ENCODE measurements at places on chromosomes 7 and 10.

- DNase-seq: no peak
Observed at GRCh38 chr7:94301024-94301586, 93.6 kb upstream of the COL1A2 start.

DNA sequence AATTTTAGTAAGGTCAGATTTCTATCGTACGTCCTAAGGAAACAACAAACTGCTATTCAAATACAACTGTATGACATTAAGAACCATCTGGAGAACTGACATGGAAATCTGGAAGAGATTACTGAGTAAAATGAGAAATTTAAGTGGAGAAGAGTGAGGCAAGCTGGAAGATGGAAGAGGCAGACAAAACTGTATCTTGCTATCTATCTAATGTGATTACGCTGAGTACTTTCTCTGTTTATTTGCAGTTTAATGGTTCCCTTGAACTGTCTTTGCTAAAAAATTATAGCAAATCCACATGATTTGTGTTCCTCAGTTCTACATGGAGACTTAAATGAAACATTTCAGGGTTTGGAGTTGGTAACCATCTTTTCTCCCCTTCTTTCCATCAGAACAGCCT is 927.1 kb upstream of the MBL2 start:
- DNase-seq: no peak

- DNase-seq: no peak
Observed at GRCh38 chr10:31611161-31611560, 292.1 kb downstream of the ZEB1 start.

GRCh38 chr10:78892338-78893176 is 176.2 kb upstream of the ZMIZ1 start:
- no peak for DNase-seq

DNA sequence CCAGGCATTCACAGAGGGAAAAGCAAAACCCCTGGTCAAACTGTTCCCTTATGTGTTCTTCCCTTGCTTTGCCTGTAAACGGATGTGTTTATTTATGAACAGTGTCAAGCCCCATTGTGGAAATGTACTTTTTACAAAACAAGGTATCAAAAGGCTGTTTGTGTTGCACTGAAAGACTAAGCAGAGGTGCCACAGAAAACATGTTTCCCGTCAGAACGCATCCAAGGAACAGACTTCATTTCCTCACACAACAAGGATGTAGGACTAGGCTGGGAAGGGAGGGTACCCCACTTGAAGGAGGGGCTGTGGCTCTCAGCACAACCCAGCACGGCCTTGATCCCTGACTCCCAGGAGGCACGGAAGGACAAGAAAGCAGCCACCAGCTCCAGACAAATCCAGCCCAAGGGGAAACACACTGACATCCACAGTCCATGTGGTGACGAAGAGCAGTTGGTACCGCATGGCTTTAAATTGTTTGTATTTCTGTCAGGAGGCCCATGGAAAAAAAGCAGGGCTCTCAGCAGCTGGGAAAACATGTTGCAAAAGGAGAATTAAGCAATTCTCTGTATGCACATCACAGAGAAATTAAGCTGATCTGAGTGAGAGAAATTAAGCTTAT is 85.6 kb downstream of the RNF216 start:
- no peak for DNase-seq

DNA sequence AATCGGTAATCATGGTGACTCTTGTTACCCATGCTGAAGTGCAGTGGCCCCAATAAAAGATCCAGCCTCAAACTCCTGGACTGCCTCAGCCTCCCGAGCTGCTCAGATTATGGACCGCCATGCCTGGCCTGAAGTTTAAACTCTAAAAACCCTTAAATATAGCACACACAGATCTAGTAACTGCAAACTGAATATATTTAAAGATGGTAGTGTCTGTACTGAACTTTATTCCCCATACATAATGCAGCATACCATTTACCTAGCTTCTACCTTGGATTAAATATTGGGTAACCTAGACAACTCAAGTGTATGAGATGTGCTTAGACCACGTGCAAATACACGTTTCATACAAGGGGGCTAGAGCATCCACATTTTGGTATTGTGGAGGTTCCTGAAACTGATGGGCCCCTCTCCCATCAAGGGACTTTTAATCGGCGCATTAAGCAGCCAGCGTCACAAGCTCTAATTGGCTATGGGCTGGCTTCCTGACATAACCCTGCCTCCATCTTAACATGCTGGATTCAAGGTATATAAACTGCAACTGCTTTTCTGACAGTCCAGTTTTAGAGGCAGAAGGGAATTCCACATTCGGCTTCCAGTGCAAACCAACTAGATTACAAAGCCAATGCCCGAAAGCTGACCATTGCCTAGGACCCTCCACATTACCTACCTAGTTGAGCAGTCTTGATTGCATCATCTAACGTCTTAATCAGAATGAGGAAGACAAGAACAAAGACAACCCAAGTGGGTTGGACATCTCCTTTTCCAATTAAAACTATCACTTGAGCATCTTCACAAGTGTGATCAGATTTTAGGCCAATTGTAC is 13.0 kb downstream of the HNRNPA2B1 start:
- no peak for DNase-seq

- no peak for DNase-seq
Observed at GRCh38 chr10:49410365-49411074, 14.6 kb upstream of the DRGX start.

- no peak for DNase-seq
Observed at GRCh38 chr10:109997233-109997632, 10.6 kb upstream of the ADD3 start.

DNA sequence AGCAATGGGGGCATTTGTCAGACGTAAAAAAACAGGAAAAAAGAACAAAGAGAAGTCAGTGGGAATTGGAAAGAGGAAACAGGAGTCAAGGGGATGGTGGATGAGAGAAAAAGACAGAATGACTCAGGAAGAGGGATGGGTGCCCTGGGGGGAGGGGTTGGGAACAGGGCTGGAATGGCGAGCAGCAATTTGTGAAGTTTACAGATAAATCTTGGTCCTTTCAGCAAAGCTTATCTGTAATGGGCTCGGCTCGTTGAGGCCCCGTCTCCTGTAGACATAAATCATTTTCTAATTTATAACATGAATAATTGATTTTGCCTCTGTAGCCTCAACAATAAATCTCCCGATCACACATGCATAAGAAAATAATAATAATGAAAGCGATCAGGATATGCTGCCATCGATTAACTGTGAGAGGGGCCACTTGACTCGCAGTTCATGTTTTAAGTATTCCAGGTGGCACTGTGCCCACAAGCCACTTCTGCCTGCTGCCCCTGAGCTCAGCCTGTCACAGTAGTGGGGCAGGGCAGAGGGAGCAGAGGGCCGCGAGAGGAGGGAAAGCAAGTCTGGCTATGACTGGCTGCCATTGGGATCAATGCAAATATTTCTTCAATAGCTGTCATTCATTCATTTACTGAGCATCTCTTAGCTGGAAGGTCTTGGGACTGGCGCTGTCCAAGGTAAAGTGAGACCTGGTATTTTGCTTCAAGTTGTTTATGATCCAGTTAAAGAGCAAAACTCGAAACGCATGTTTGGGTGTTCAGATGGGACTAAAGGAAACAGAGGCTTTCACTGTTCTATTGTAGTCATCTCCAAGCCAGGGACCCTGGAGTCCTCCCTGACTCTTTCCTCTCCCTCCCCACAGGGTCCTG is 47.4 kb upstream of the R3HCC1L start:
- DNase-seq: no peak

DNA sequence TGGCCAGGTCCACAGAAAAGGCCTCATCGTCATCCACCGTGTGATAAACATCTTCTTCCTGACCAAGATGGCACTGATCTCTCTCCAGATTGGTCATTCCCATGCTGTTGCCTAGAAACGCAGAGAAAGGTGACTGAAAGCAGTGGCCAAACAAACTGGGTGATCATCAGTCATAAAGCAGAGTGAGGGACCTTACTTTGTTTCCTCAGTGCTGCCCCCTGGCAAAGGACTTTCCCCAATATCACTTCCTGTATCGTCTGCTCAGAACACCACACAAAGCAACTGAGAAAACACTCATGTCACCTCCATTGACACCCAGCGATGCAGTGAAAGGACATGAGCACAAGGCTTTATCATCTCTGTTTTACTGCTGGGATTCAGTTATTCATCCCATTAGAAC is 40.0 kb upstream of the TM9SF3 start:
- DNase-seq: no peak

DNA sequence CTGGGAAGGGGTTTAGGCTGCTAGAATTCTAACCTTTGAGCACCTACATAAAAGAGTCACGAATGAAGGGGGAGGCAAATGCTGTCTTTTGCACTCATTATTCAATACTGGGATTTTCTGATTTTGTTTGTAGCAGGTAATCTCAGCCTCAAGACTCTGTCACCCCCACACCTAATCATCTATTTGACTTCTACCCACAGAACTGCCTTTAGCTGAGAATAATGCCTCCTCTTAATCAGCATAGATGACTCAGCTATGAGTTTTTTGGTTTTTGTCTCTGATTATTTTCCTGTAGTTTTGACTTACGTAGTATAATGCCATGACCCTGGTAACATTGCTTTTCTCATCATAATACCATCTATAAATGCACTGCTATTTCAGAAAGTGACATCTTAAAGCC is 42.7 kb upstream of the CACNB2 start:
- DNase-seq: no peak

GRCh38 chr7:111869280-111869679 is 307.0 kb upstream of the IMMP2L start:
- DNase-seq: no peak

DNA sequence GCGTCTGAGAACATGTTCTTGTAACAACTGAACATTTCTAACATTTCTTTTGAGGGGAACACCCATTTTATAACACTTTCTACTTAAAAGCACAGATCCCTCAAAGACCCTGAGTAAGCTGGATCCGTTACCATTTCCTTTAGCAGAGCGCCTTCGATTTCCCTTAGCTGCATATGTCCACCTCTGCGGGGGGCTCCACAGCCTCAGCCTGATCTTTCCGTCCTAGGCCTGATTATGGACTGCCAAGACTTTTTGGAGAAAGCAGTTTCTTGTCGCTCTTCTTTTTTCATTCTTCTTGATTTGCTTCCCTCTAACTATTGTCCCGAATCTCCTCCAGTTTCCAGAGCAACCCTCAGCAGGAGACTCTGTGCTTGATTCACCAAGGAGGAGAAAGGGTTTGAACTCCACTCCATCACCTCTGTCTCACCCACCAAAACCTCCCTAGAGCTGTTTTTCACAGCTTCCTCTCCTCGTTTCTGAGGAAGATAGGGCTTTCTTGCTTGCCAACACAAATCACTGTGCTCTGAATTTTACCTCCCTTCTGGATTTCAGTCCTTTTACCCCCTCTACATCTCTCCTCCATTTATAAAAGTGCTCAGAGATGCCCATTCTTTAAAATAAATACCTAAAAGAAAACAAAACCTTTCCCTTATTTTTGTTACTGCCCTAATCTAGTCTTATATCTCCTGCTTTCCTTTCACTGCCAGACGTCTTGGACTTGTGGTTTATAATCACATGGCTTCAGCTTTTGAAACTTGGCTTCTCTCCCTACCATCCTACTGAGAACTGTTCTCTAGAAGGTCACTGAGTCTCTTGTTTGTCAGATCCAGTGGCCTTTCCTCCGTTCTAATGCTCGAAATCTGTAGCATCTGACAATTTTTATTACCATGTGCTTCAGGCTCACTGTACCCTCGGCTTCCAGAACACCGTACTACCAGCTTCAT is 30.5 kb upstream of the ZRANB1 start:
- DNase-seq: no peak

GRCh38 chr7:16652240-16652583 is 6.2 kb downstream of the BZW2 start:
- no peak for DNase-seq

DNA sequence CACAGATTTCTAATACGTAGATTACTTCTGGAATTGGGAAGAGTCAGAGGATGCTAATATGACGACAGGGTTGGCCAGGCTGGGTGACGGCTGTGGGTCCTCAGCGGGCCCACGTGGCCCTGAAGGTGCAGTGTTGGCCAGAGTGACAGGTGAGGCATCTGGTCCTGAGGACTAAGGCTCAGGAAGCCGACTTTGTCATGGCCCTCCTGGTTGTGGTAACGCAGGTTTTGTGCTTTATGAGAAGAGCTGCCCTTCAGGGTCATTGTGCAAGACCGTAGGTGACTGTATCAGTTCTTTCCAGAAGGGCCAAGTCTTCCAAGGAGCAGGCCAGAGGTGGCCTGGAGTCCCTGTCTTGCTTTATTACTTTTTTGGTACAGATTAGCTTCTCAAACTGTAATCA is 2.5 kb downstream of the EIF3B start:
- DNase-seq: no peak

DNA sequence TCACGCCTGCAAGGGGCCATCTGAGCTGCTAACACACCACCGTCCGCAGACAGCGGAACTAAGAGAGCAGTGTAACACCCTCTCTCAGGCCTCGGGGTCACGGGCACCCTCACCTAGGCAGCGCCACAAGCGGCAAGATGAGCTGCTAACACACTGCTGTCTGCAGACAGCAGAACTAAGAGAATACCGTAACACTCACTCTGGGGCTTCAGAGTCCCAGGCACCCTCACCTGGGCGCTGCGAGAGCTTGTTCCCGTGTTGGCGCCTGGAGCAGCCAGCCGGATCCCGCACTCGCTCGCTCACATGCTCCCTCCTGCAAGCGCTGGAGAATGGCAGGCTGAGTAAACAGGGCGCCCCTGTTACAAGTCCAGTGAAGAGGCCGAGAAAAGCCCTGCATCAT is 160.2 kb downstream of the SRPK2 start:
- no peak for DNase-seq

GRCh38 chr7:983004-983615 is at the start of gene CYP2W1:
Gene CYP2W1, plus strand, starts transcription at chr7:983181. Its CDS starts 31 bp downstream, at chr7:983212.
- no peak for DNase-seq

DNA sequence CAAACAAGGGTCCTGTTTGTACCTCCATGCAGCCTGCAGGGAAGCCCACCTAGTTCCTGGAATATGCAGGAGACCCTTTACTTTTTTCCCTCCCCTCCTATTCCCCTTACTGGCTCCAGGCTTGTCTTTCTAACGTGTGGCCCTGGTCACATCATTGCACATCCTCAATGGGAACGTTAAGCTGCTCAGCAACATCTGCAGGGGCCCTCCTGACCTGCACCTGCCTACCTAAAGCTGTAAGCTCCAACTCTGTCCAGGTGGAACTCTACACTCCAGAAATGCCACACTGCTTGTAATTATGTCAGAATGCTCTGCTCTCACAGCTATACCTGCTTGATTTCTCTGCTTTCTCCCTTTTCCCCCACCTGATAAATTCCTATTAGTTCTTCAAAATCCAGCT is 72.1 kb downstream of the ARMC3 start:
- no peak for DNase-seq

Measured in stimulated activated CD4-positive, alpha-beta T cell treated with anti-CD3 and anti-CD28 coated beads, Interleukin-15, amount 100 ng/mL, for 48 hours (primary cell).